Purkinje cell (primary cell): ENCODE measurements at places on chromosomes 6 and 20. TPM values are rescaled to one million over a fixed set of nuclear protein-coding genes. Genes with fewer than 3 reads are reported as not detected.

MEP1A gene
- polyA plus RNA-seq: not detected in 2 replicates

RIMS1 gene
- 10.0 and 10.4 TPM in 2 replicates for polyA plus RNA-seq

PKIG gene
- polyA plus RNA-seq: 19.5 and 41.2 TPM in 2 replicates

OXT gene
- polyA plus RNA-seq: not detected in 2 replicates

SRXN1 gene
- 13.0 and 14.5 TPM in 2 replicates for polyA plus RNA-seq
